Esophagus muscularis mucosa (tissue), 4 donors: ENCODE measurements at places on chromosomes 3 and 15. TPM values are rescaled to one million over a fixed set of nuclear protein-coding genes. Genes with fewer than 3 reads are reported as not detected.

The MEIS2 gene
- 66.4 TPM for total RNA-seq

The CPLX3 gene
- not detected for total RNA-seq

The MESD gene
- 17.4 TPM for total RNA-seq

The OGG1 gene
- 24.0 TPM for total RNA-seq

The SI gene
- total RNA-seq = under 0.01 TPM

The SST gene
- total RNA-seq = not detected

The CIB1 gene
- 40.2 TPM for total RNA-seq

The LYZL4 gene
- total RNA-seq = not detected

The UTS2B gene
- 1.2 TPM for total RNA-seq

The SPINK8 gene
- not detected for total RNA-seq
